ENCODE measurements at places on chromosomes 11 and 22.

- no peak for DNase-seq
Measured at GRCh38 chr22:50439314-50439870, 35.4 kb downstream of the SBF1 start.

DNA sequence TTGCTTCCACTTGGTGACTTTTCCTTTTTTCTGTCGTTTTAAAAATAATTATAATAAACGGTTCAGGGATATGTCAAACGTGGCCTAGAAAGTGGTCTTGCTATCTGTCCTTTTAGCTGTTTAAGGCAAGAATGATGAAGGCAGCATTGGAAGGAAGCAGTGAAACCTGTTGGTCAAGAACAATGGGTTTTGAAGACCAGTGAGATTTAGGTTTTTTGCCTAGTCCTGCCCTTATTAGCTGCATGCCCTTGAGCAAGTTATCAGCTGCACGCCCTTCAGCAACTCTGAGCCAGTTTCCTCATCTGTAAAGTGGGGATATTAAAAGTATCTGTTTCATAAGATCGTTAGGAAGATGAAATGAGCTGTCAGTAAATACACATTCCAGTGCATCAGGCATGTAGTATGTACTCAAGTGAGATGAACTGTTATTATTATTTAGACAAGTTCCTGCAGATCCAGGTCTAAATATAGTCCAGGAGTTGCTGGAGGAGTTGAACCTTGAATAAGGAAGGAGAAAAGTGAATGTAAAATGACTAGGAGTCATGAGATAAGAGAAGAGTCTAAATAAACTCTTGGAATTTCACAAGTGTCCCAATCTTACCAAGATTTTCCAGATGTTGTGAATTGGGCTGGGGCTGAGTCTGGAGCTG lies 90.8 kb upstream of the HSD17B12 start:
- DNase-seq = no peak

DNA sequence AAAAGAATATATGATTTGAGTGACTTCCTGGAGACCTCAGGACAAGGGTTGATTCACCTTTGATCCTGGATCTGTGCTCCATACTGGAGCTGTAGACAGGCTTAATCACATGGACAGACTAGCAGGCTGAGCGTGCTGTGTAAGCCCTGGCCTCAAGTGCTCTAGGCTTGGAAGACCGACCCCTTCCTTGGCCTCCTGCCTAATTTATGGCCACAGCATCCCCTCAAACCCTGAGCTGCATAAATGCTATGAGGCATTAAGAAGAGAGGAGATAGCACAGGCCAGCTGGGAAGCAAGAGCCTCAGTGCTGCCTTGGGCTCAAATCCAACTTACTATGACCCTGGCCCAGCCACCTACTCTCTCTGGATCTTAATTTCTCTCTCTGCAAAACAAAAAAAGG lies 385.1 kb downstream of the BUD13 start:
- no peak for DNase-seq

DNA sequence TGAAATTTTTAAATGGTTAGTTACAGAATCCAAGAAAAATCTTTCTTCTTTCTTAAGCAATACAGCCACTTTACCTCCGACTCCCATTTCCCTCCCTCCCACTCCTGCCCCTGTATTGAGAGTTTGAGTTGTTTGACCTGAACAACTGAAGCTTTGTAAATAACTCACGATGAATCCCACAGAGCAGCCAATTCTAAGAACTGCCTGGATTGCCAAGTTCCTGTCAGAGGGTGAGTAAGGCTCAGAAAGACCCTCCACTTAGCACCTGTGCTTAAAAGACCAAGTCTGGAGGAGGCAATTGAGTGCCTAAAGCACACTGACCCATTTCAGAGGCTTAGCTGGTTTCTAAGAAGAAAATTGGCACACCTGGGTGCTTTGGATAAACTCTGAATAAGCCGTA lies 158.5 kb downstream of the MSANTD4 start:
- DNase-seq = no peak

- DNase-seq = no peak
Measured at GRCh38 chr11:130710021-130710420, 206.3 kb downstream of the SNX19 start.

DNA sequence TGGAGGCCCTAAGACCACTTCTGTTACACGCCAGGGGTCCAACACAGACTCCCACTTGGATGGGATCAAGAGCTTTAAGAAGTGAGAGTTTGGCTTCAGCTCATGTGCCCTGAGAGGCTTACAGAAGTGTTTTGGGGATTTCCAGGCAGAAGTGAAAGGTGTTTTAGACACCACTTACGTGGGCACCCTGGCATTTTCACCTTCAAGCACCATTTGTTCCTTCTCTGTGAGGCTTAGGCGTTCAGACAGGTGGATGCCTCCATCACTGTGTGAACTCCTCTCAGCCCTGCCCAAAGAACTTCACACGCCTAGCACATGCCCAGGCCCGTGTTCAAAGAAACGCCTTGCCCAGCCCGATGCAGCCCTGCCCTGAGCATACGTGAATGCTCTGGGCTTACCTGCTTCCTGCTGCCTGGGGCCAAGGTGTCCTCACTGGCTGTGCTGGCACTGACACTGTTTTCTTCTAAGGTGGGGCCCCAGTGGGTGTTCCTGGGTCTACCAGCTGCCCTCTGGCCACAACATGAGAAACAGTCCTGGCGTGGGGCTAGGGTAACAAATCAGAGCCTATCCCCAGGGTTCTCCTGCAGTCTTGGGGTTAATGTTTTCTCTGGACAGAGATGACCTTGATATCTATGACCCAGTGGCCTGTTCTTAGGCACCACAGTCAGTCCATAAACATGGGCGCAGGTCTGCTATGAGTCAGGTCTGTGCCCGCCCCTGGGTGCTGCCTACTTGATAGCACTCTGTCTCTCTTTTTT lies 34.0 kb downstream of the AMPD3 start:
- DNase-seq = no peak

GRCh38 chr22:50313600-50313999 lies 6.2 kb upstream of the PLXNB2 start:
- no peak for DNase-seq
